ENCODE measurements at places on chromosomes 11 and 22. TPM values are rescaled to one million over a fixed set of nuclear protein-coding genes. Genes with fewer than 3 reads are reported as not detected.

Gene C11orf16
- not detected for total RNA-seq

DNA sequence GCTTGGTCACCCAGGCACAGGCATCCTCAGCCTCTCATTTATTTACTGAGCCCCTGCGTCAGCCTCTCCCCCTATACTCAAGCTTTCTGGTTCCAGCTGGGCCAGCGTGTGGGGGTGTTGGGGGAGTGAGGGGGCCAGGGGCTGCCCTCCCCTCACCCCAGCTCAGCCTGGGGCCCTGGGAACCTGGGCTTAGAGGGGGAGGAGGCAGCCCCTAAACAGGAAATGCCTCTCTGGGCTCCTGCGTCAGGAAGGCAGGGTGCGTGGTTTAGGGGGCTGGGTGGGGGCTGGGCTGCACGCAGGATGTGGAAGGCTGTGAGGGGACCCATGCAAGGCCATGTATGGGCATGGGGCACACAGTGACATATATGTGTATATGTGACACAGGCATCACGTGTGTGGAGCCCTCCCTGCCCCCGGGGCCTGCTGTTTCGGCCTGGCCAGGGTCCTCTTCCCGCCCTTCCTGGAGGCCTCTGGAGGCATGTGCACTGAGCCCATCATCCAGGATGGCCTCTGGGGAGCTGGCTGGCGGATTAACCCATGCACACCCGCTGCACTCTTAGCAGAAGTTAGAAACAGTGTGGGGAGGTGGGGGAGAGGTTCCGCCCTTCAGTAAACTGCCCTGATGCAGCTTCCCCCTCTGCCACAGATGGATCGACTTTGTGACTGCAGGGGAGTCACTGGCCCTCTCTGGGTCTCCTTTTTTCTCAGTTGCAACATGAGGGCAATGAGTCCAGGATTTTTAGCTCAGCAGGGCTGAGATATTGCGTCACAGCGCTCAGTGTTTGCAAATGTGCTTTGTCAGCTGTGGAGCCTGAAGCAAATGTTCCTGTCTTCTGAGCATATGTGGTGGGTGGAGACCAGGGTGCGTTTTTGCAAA lies 1.1 kb upstream of the CD248 start:
- peak; percentile 37 for DNase-seq

DNA sequence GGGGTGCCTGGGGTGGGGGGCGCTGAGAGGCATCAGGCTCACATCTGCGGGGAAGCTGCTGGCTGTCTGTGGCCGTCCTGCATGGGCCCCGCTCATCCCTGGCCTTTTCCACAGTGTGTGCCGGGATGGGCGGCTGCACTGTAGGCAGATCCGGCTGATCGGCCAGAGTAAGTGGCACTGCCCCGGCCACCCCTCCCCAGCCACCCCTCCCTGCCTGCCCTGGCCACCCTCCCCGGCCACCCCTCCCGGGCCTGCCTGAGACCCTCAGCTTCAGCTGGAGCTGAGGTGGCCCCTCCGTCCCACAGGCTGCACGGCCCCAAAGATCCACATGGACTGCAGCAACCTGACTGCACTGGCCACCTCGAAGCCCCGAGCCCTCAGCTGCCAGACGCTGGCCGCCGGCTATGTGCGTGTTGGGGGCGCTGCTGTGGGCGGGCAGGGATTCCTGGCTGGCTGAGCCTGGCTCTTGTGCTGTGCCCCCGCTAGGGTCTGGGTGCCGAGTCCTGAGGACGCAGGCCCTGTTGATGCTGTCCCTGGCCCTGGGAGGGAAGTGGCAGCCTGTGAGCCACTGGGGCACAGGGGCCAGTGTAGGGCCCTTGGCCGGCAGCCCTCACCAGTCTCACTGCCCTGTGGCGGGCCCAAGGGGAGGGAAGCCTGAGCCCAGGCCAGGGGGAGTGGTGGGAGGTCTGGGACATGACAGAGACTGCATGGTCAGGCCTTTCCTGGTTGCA lies 10.9 kb downstream of the MUC2 start:
- DNase-seq, result no peak

- DNase-seq, result no peak
Measured at GRCh38 chr22:17229991-17230630, 10.9 kb upstream of the ADA2 start.

DNA sequence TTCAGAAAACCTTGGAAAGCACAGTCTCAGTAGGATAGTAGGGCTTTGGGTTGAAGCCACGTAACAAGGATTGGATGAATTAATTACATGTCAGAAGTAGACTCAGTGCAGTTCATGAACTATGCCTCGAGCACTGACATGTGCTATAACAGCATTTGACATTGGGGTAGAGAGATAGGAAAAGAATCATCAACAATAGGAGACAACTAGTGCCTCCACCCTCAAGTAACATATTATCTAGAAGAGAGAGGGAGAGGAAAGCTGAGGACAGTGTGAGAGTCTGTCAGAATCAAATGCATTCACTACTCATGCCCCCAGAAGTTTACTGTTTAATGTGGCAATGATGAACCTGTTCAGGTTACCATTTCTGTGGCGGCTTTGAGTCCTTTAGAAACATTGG lies 26.4 kb downstream of the MMP13 start:
- no peak for DNase-seq

- DNase-seq, result no peak
Measured at GRCh38 chr11:24515632-24516031, 18.8 kb downstream of the LUZP2 start.

Gene APOL6
- total RNA-seq, result 3.5 TPM

Gene SYCE3
- not detected for total RNA-seq

GRCh38 chr11:93935826-93936225 lies 85.3 kb upstream of the HEPHL1 start:
- no peak for DNase-seq

DNA sequence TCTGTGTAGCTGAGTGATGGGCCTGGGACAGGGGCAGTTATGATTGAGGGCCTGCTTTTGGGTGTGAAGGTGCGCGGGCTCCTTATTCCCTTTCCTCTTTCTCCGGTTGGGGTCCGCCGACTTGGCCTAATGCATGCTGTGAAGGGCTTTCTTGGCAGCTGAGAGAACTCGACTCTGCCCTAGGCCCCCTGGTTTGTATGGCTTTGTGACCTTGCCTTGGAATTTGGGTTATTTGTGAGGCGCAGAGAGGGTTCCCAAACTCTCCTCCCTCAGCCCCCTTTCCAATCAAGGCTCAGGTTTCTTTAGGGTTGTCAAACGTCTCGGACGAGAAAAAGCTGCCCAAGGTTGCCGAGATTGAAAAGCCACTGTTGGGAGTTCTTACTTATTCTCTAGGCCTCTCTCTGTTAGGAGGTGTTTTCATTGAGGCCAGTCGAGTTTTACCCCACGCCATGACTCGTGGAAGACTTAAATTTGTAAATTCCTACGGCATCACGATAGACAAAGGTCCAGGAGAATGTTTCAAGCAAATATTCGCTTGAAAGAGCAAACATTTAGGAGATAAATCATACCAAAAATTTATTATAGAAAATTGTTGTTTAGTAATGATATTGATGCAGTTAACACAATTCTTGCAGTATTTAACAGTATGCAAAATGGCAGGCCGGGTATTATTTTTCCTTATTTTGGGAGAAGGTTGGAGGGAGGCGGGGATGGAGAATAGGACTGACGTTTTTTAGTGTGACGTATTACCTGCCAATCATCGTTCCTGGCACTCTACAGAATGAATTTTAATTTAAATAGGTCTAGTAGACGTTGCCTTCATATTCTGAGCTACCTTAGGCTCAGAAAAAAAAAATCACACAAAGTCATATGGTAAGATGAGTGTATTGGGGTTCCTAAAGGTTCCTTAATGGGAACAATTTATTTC lies 689 bp downstream of the PDHX start:
- DNase-seq, result no peak

DNA sequence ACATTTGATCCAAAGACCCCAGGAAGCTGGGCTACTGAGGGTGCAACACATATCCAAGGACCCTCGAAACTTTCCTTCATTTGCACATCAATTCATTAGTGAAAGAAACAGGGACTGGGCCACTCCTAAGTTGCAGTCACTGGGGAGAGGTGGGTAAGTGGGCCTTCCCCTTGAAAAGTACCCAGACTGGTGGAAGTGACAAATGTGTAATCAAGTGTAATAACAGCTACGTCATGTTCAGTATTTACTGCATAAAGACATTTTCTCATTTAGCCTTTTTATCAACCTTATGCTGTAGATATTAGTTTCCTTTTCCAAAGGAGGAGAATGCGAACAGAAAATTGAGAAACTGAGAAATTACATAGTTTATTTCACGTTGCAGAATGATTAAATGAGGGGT lies 101.9 kb upstream of the OLFML1 start:
- no peak for DNase-seq

DNA sequence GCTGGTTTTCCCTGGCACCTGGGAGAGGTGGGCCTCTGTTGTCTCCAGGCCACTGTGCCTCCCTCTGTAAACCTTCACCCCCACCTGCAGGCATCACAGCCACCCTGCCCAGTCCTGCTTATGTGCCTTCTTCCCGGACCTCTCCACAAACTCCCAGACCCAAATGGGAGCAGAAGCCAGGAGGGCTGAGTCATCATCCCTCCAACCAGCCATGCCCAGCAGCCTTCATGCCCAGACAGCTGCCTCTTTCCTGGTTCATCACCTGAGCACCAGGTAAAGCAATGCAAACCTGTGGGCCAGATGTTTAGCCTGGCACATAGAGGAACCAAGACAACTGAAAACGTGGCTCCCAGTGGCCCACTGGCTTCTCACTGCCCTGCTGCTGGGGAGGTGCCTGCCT lies 2.1 kb upstream of the TMPRSS4 start:
- DNase-seq, result no peak

- DNase-seq, result no peak
Measured at GRCh38 chr22:40953471-40953870, 2.3 kb downstream of the RBX1 start.

DNA sequence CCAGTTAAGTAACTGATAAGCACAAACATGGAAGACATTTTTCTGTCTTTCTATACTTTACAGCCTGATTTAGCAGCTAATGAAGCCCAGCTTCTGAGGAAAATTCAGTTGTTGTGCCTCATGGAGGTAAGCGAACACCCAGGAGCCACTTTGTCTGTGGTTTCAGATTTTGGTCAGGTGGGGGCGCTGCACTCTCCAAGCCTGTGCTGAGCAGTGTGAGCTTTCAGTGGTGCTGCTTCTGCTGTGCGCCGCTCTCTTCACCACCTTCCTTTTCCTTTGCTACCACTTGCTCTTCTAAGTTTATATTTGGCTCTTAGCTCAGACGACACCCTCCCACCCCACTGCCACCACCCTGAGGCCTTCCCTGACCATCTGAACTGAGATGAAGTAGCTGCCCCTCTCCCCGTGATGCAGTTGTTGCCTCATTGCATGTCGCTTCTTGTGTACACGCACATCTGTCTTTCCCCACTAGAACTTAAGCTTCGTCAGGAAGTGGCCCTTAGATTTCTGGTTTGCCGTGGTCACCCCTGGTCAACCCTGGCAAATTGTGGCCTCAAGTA lies 14.0 kb downstream of the PSMD13 start:
- no peak for DNase-seq

GRCh38 chr11:63670433-63671321 lies 499 bp downstream of the ATL3 start:
- DNase-seq, result peak; percentile 73

DNA sequence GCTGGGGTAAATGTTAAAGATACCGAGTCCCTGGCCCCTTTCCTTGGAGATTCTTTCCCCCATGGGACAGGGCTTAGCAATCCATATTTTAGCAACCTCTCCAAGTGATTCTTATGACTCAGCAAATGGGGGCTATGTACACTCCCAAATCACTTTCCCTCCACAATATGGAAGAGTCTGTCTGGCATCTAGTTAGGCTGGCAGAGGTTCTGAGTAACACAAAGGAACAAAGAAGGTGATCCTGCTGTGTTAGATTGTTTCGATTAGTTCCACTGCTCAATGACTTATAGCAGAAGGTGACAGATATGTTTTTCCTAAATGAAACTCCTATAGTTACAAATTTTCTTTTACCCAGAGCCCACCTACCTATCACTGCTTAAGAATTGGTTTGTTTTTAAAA lies 154.0 kb upstream of the SYT13 start:
- no peak for DNase-seq

DNA sequence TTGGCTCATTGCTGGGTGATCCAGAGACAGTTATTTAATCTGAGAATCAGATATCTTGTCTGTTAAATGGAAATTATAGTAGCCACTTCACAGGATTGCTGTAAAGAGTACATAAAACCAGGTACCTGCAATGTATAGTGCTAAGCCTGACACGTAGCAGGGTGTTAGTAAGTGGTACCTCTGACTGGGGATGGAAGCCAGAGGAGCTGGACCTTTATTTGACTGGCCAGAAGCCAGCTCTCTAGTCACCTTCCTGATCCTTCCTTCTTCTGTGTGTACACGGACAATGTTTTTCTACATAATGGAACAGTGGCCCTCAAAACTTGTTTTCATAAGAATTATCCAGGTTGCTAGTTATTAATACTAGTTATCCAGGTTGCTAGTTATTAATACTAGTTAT lies 25.5 kb upstream of the EHF start:
- no peak for DNase-seq

- DNase-seq, result no peak
Measured at GRCh38 chr11:6356503-6357055, 33.7 kb upstream of the SMPD1 start.

Gene TRAPPC4
- 49.2 TPM for total RNA-seq

DNA sequence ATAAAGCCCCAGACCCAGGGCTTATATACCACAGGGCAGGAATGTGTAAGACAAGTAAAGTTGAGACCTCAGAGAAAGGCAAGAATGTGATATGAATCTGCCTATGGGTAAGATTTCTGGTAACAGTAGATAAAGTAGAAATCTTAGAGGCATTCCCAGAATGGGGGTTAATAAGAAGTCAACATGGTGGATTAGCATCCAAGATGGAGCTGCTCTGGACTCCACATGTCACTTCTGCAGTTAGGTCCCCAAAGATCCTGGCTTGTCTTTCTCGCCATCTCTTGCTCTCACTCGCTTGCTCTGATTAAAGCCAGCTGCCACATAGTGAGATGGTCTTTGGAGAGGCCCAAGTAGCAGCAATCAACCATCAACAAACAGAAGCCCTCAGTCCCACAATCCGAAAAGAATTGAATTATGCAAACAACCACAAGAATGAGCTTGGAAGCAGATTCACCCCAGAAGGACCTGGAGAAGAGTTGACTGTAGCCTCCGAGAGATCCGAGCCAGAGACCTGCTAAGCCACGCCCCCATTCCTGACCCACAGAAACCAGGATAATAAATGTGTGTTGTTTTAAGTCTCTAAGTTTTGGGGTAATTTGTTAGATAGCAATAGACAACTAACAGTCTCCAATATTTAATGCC lies 5.4 kb upstream of the C11orf86 start:
- no peak for DNase-seq

DNA sequence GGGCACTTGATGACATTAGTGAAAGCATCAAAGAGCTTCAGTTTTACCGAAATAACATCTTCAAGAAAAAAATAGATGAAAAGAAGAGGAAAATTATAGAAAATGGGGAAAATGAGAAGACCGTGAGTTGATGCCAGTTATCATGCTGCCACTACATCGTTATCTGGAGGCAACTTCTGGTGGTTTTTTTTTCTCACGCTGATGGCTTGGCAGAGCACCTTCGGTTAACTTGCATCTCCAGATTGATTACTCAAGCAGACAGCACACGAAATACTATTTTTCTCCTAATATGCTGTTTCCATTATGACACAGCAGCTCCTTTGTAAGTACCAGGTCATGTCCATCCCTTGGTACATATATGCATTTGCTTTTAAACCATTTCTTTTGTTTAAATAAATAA lies 10.6 kb downstream of the REXO2 start:
- no peak for DNase-seq

Gene IFTAP
- total RNA-seq, result 30.7 TPM

Data from dorsolateral prefrontal cortex (tissue), 122 donors.